EL (cell line): ENCODE measurements at places on chromosomes 6 and 20.

DNA sequence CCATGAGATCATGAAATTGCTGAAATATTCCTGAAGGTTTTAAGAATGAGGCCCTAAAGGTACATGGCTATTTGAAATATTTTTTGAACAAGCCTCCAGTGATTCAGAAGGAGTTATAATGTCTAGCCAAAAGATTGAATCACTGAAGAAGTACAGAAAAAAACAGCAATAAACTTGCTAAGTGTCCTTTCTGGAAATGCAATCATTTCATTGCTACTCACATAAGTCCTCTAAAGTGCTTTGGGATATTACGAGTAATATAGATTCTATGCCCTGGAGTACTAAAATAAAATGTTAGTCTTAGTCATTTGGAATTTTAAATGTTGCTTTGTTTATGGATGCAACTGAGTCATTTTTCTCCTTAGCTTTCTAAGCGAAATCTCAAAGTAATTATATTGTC lies 32.7 kb downstream of the CENPW start:
- peak; percentile 6 for DNase-seq

GRCh38 chr6:66628917-66629316 lies 921.9 kb upstream of the EYS start:
- DNase-seq, result no peak

- DNase-seq, result no peak
Measured at GRCh38 chr20:47656318-47656717, 129.0 kb downstream of the SULF2 start.

GRCh38 chr20:36736451-36737182 lies 9.3 kb downstream of the NDRG3 start:
- no peak for DNase-seq

DNA sequence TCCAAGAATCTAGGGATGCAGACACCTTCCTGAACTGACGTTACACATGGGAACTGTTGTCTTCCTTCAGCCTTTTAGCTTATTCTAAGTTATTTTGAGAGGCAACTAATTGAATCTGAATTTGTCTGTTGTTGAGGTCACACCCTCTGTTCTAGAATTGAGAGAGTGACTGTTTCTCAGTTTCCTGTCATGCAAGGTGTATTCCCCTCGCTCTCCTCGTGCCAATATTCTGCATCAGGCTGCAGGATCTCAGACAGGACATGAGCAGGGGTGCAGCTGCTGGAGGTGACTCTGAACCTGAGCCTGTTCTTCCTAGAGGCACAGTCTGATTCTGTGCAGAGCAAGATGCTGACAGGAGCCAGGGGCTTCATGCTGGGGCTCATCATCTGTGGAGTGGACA lies 52.5 kb downstream of the HLA-DPB1 start:
- DNase-seq, result no peak

DNA sequence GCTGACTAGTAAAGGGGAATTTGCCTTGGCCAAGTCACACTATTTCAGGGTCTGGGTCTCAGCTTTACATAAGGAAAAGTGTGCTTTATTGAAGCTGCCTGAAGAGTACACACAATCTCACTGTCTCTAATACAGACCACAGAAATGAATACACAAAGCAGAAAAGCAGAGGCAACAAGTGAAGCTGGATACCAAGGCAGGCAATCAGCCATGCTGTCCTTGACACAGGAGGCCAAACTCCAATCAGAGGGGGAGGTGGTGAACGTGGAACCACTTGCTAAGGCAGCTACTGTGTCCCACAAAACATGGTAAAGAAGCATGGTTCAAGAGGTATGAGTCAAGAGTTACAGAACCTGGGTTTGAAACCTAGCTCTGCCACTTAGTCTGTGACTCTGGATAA lies 21.8 kb upstream of the CCND3 start:
- no peak for DNase-seq

GRCh38 chr6:138692978-138693909 lies 80.3 kb upstream of the CCDC28A start:
- peak; percentile 75 for DNase-seq

GRCh38 chr6:1496836-1497760 lies 107.7 kb downstream of the FOXF2 start:
- no peak for DNase-seq

DNA sequence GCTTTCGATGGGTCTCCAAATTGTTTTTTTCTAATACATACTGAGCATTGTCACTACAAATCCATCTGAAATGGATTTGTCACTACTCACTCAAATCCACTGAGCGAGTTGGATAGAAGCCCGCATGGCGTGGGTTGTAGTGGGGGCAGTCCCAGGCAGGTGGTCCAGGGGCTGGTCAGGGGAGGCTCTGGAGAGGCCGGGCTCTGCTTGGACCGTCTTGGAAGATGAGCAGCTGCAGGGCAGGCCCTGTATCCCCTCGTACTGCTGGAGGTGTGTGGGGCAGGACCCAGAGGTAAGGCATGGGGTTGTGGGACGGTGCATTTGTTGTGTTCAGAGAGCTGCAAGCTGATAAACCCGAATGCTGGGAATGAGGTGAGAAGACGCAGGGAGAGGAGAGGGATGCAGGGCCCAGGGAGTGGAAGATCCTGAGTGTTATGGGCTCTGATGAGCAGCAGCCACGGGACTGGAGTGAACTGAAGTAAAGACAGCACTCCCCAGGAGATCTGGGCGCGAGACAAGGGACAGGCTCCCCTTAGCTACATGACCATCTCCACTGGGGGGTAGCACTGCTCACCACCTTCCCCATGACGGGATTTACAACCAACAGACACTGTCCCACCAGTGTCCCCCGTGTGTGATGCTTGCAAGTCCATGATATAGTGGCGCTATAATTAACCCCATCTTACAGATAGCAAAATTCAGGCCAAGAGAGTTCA lies 45.9 kb downstream of the PSMG4 start:
- no peak for DNase-seq

DNA sequence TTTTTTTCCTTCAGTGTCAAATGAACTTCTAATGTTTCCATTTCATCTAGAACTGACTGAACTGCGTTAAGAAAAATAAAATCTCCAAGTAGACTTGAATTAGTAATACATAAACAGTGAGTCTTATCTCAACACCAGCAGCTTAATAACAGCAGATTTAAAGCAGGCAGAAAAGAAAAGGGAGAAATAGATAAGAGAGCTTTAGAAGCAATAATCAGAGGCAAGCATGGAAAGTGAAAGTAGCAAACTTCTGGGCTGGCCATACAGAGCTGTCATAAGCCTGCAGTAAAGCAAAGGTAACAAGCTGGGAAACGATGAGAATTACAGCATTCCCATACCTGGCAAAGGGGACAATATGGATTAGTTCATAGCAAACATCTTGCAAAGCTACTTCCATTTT lies 16.9 kb upstream of the ANGPT4 start:
- no peak for DNase-seq

- DNase-seq, result no peak
Measured at GRCh38 chr20:24764027-24764793, 184.9 kb upstream of the CST7 start.
